Breast epithelium (tissue), 4 donors: ENCODE measurements at places on chromosomes 1 and 21. TPM values are rescaled to one million over a fixed set of nuclear protein-coding genes. Genes with fewer than 3 reads are reported as not detected.

SHISA4 gene
- 15.7 TPM for total RNA-seq

CD5L gene
- not detected for total RNA-seq

WNT9A gene
- total RNA-seq, result 1.1 TPM

SPRR4 gene
- not detected for total RNA-seq

UHMK1 gene
- total RNA-seq, result 63.8 TPM

PRRX1 gene
- 73.1 TPM for total RNA-seq

DNA sequence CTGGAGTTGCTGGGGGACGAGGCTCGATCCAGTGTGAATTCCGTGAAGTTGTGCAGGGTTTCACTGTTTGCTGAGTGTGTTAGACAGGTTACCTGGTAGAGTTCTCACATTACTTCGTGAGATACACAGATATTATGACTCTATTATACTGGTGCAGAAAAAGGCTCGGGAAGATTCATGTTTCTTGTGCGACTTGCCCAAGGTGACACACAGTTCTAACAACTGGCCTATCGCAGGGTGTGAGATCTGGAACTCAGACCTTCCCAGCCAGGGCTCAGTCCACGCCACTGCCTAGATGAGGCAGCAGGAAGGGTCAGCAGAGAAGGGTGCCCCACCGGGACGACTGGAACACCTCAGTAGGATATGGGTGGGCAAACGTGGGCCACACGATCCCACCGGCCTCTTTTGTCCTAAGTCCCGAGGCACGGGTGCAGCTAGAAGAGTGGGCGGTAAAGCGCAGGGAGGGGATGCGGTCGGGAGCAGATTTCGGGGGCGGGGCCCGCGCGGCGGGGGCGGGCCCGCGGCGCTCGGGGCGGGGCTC, 296 bp upstream of the RNPEP start:
- H3K36me3 ChIP-seq, result no peaks in the 10 kb centered on the region
- H3K4me3 ChIP-seq, result peak overlapping the region; percentile 95
- H3K27ac ChIP-seq, result peak overlapping the region; percentile 93
- peak; percentile 64 for DNase-seq

GRCh38 chr1:78913950-78914349, 92.6 kb downstream of the ADGRL4 start:
- H3K27me3 ChIP-seq, result no peaks in the 10 kb centered on the region
- no peaks in the 10 kb centered on the region for H3K36me3 ChIP-seq
- H3K27ac ChIP-seq, result no peak overlapping the region
- H3K4me1 ChIP-seq, result no peaks in the 10 kb centered on the region
- no peak overlapping the region for H3K4me3 ChIP-seq

- DNase-seq, result no peak
- no peak overlapping the region for H3K27ac ChIP-seq
- no peaks in the 10 kb centered on the region for H3K27me3 ChIP-seq
- no peaks in the 10 kb centered on the region for H3K36me3 ChIP-seq
- H3K4me3 ChIP-seq, result no peak overlapping the region
These were observed 8.7 kb downstream of the PLEKHA6 start for GRCh38 chr1:204350857-204351573.

- H3K4me3 ChIP-seq, result no peak overlapping the region
- H3K36me3 ChIP-seq, result no peaks in the 10 kb centered on the region
- no peaks in the 10 kb centered on the region for H3K4me1 ChIP-seq
- no peak overlapping the region for H3K27ac ChIP-seq
These were observed 46.1 kb downstream of the ACKR1 start for GRCh38 chr1:159250638-159251216.

DNA sequence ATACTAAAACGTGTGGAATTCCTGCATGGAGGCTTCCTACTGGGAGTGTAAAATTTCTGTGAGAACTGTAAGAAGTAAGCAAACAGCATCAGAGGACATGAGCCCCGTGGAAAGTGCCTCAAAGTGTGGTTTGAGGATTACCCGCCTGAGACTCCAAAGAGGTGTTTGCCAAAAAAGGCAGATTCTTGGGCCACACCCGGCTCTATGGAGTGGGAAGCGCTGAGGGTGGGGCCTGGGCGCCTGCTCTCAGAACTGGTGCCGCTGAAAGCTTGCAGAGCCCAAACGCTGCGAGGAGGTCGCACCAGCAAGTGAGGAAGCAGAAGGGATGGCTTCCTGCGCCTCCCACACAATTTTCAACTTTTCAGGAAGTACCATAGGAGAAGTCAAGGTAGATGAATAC, 43.0 kb upstream of the PSEN2 start:
- DNase-seq, result peak; percentile 26
- H3K4me3 ChIP-seq, result peak overlapping the region; percentile 18
- peak overlapping the region; percentile 71 for H3K27ac ChIP-seq
- no peaks in the 10 kb centered on the region for H3K36me3 ChIP-seq
- no peaks in the 10 kb centered on the region for H3K27me3 ChIP-seq
